ENCODE measurements at places on chromosomes 6 and 20.

DNA sequence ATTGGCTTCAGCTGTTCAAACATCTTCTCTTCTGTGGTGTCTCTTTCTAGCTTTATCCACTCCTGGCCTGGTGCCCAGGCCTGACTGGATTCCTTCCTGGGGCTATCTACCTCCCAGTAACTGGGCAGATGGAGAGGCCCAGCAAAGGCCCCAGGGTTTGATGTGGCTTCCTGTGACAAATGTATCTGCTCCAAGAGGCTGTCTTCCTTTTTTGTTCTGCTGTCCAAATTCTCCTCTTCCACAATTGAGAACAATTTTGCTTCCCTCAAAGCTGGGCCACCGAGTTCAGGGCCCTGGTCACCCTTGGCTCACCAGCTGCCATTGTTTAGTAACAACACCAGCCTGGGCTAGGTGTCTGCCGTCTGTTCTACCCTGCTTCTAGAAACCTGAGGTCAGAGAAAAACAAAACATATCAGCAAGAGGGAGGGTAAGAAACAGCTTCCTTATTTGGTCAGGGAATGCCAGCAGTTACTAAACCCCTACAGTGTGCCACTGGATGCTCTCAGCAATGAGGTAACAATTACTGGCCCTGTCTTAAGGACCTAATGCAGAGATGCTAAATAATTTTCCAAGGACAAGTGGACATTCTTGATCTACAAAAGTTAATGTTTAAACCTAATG is 3.9 kb downstream of the ZFP57 start:
- DNase-seq, result no peak

- no peak for DNase-seq
These were observed 570.1 kb downstream of the DHX35 start for GRCh38 chr20:39532205-39532604.

GRCh38 chr6:139653111-139653510 is 278.7 kb upstream of the CITED2 start:
- DNase-seq, result no peak

- DNase-seq, result no peak
These were observed 52.4 kb downstream of the DSTN start for GRCh38 chr20:17622086-17622850.

GRCh38 chr6:52340603-52340880 is 21.4 kb upstream of the PAQR8 start:
- DNase-seq, result no peak

DNA sequence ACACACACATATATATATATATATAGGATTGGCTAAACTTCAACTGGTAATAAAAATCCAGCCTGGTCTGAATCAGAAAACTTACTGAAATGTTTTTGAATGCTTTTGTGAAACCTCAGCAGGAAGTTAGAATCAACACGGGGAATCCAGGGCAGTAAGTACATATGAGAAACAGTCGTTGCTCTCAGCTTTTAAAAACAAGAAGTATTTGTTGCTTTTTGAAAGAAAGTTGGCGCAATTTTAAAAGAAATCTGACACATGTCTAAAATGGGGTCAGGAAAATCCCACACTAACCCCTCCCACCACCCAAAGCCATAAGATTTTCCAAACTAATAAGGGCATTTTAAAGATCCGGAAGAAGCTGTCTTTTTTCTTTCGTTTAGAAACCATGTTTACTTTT is 11.5 kb upstream of the CCDC170 start:
- DNase-seq, result peak; percentile 40

DNA sequence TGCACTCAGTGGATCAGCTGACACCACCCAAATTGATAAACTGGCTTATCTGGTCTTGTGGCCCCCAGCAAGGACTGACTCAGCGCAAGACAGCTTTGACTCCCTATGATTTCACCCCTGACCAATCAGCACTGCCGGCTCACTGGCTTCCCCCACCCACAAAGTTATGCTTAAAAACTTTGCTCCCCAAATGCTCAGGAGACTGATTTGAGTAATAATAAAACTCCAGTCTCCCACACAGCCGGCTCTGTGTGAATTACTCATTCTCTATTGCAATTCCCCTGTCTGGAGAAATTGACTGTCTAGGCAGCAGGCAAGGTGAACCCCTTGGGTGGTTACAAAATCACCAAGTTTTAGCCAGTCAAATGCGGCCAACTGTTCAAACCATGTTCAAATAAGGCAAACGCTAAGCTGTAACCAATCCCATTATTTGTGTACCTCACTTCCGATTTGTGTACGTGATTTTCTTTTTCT is 32.5 kb downstream of the SLC22A2 start:
- no peak for DNase-seq

DNA sequence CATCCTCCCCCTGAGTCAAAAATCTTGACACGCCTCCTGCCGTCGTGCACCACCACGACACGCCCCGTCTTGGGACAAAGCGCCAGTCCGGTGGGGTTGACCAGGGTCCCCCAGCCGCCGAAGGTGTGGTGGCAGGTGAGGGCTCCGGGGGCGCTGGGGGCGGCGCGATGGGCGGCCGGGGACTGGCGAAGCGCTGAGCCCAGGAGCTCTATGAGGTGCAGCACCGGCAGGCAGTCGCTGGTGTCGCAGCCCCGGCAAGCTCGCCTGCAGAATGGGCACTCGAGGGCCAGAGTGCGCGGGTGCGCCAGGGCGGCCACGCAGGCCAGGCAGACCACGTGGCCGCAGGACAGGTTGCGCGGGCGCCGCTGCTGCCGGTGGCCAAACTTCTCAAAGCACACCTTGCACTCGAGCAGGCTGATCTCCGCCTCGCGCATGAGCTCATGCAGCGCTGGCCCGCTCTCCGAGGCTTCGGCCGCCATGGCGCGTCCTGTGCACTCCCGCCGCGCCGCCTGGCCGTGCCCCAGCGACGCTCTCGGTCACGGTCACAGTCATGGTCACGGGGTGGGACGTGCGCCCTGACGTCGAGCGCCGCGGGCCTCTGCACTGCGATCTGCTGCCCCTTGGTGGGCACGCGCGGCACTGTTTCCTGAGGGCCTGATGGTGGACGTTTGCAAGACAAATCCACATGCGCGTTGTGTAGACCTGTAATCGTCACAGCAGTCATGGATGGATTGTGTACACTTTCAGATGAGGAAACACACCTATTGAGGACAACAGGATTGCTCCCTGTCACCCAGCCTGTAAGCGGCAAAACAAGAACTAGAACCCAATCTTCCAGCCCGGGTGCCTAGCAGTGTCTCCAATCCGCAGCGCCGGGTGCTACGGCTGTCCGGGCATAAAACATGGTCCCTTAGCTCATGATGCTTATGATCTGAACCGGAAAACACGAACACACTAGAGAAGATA is at the start of gene NHLRC1:
NHLRC1 (minus strand) TSS at position 550 of the 966 bp plus-strand sequence; CDS start at position 479, 71 bp downstream.
- peak; percentile 69 for DNase-seq

All from CD4-positive, alpha-beta T cell treated with Interleukin-2 at 100 ng/mL for 4 hours (primary cell).